ENCODE measurements at places on chromosomes 1 and 21.

DNA sequence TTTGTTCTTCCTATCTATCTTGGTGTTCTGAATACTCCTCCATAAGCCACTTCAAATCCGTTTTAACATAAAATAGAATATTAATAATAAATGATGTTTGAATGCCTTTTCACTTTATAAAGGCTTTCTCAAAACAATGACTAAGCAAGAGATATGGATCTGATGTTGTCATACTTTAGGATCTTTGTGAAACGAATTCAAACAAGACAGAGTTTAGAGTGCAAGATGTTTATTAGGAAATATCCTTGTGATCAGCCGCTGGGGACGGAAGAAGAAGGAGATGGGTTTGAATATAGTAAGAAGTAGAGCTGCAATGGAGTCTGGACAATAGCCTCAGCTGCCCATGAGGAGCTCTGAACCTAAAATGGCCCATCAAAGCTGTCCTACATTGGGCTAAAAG is 351.8 kb downstream of the NEGR1 start:
- no peak for DNase-seq

GRCh38 chr1:226934483-226935237 is 5.4 kb upstream of the COQ8A start:
- DNase-seq, result no peak

DNA sequence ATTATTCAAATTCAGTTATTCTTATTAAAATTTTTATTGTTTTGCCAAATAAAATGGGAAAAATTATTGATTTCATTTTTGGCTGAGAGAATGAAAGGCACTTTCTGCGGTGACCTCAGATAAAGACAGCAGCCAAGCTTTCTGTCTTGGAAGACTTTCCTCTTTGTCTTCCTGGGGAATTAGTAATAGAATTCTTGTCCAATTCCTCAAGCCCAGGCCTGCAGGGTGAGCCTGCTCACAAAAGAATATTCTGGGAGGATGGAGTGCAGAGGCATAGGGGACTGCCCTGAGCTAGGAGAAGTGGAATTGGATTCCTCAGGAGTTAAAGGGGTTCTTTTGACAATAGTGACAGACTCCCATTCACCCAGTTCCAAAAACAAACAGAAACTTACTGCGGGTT is 614.5 kb upstream of the ADGRL2 start:
- peak; percentile 84 for DNase-seq

- DNase-seq, result no peak
Observed at GRCh38 chr1:27811741-27812500, 18.7 kb upstream of the PPP1R8 start.

DNA sequence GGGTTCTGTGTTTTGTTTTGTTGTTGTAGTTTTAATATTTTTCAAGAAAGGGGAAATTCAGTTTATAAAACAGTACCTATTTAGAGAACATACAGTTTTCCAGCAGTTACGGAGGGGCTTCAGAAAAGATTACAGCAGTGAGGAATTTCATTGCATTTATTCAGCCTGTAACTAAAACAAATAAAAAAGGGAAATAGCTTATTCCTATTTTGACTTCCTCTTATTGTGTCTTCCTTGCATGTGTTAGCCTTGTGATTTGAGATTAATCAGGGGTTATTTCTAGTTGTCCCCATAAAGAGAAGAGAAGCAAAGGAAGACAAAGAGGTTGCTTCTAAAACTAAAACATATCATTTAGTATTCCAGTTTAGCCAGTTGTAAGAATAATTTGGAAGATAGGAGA is 35.0 kb downstream of the CTTNBP2NL start:
- peak; percentile 48 for DNase-seq

GRCh38 chr1:177092001-177092400 is 72.5 kb downstream of the ASTN1 start:
- no peak for DNase-seq

- DNase-seq, result peak; percentile 96
Observed at GRCh38 chr1:172211221-172211620, 209.3 kb upstream of the C1orf105 start.
